Right renal pelvis (tissue), 4 donors: ENCODE measurements at places on chromosomes 7 and 10. TPM values are rescaled to one million over a fixed set of nuclear protein-coding genes. Genes with fewer than 3 reads are reported as not detected.

The ZC3HAV1 gene
- polyA plus RNA-seq, result 19.5 TPM

The FAM200A gene
- 15.8 TPM for polyA plus RNA-seq

DNA sequence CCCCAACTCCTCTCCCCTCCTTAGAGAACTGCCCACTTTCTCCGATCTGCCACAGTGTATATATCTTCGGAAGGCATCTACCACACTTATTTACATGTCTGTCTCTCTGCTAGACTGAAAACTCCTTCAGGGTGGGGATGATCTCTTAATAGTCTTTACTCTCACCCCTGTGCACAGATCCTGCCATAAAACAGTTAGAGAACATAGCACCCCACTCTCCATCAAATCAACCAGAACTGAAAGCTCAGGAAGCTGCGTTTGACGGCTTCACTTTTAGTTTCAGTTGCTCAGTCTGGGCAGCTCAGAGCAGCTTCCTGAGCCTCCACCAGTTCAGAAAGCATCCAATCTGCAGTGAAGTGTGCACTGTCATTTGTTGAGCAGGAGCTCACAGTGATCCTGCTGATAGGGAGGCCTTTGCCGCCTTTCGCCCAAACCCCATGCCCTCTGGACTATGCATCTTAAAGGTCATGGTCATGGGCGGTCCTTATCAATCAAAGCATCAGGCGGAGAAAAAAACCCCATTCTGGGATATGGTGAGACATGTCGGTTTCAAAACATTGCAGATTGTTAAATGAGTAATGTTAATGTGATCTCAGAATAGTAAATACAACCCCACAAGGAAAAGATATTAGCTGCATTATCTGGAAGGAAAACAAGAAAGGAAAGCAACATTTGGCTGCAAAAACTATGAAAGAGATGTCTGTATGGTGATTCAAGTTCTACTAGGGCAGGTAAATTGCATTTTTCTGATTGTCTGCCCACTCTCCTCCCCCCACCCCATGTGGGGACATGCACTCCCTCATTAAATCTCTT lies 167.1 kb upstream of the ADO start:
- DNase-seq, result no peak

GRCh38 chr10:118587881-118588651 lies 7.4 kb downstream of the PRLHR start:
- DNase-seq, result no peak

The KEL gene
- polyA plus RNA-seq, result 3.1 TPM

GRCh38 chr10:42959833-42960232 lies 117.0 kb upstream of the RET start:
- no peak for DNase-seq
